ENCODE measurements at places on chromosomes 3 and 15. TPM values are rescaled to one million over a fixed set of nuclear protein-coding genes. Genes with fewer than 3 reads are reported as not detected.
A peak's percentile ranks its signal among the peaks of the same experiment; 100 is the strongest.

The ALDH1L1 gene
- total RNA-seq = not detected

The GOLGA8M gene
- not detected for total RNA-seq

The KCNAB1 gene
- total RNA-seq = 16.5 TPM

The DTWD1 gene
- 20.6 TPM for total RNA-seq

The EPHB3 gene
- total RNA-seq = 5.0 TPM

The AGBL1 gene
- 0.76 TPM for total RNA-seq

The MYZAP gene
- not detected for total RNA-seq

DNA sequence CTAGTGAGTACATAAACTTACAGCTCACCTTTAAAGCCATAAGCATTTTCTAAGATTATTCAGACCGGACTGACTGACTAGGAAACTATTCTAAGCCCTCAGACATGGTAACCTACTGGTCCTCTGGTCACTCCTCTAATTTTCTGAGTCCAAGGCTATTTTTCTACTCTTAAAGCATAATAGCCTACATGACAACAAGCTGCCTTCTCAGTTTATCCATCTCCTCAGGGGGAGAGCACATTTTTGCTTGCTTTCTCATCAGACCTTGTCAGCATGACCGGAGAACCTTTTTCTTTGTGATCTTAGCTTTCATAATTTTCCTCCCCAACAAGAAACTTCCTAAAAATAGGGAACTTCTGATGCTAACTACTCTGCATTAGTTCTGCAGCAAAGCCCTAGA, 38.4 kb downstream of the UBP1 start:
- no peaks in the 10 kb centered on the region for H3K36me3 ChIP-seq
- no peak overlapping the region for H3K27ac ChIP-seq
- no peak overlapping the region for H3K4me3 ChIP-seq
- H3K4me1 ChIP-seq = no peaks in the 10 kb centered on the region
- no peak for DNase-seq

GRCh38 chr3:156334841-156335545, 214.6 kb downstream of the KCNAB1 start:
- no peak for DNase-seq
- H3K27me3 ChIP-seq = no peaks in the 10 kb centered on the region
- H3K4me1 ChIP-seq = peaks cover 3% of the 10 kb centered on the region
- no peaks in the 10 kb centered on the region for H3K36me3 ChIP-seq

DNA sequence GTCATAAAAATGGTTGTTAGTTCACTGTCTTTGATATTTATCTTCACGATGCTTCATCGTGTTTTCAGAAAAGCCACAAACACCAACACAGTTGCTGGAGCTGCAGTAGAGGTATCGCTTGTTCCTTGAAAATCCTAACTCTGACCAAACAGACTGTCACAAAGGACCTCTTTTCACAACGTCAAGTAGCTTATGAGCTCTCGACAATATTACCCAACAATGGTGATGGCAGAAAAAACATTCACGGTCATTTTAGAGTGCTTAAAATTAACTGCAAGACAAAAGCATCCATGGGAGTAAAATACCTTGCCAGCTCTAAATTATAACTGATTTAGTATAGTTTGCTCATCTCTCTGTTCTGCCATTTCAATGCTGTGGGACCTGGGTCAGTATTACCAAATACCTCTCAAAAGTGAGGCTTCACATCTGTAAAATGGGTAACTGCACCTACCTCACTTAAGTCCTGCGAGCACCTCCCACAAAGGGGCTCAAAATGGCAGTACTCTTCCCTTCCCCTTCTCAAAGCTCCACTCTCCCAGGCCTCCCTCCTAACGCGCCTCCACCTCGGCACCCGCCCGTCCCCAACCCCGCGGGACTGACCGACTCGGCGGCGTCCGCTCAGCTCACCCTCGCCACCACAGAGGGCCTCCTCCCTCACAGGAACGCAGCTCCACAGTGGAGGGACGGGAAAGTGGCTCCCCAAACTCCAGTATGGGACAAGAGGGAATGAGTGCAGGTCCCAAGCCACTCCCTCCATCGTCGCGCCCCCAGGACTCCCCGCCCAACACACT, 546 bp downstream of the TRIM59 start:
- peaks cover 3% of the 10 kb centered on the region for H3K4me1 ChIP-seq
- H3K4me3 ChIP-seq = peak overlapping the region; percentile 95
- peaks cover 4% of the 10 kb centered on the region for H3K36me3 ChIP-seq
- peak overlapping the region; percentile 91 for H3K27ac ChIP-seq

DNA sequence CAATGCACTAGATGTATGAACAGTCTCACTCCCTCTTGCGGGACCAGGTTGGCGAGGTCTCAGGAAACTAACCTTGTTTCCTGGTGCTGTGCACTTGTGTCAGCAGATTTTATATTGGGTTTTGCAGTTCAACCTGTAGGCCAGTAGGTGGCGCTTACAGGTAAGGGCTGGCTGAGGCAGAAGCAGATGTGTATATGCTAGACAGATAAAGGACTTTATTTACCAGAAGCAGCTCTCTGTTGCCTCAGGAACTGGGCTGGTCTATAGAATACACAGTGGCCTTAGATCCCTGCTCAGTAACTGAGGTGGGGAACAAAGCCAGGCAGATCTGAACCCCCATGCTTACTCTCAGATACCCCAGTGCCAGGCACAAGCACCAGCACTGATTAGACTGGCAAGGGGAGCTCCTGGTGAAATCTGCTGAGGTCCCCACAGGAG, 296.8 kb downstream of the DOCK3 start:
- H3K4me3 ChIP-seq = no peak overlapping the region
- no peaks in the 10 kb centered on the region for H3K27me3 ChIP-seq
- DNase-seq = no peak

GRCh38 chr3:194049394-194049793, 86.6 kb upstream of the HES1 start:
- H3K36me3 ChIP-seq = peaks cover 17% of the 10 kb centered on the region
- H3K4me3 ChIP-seq = no peak overlapping the region
- DNase-seq = no peak
- H3K27me3 ChIP-seq = no peaks in the 10 kb centered on the region

- peak overlapping the region; percentile 0 for H3K27ac ChIP-seq
- peak overlapping the region; percentile 1 for H3K4me3 ChIP-seq
- H3K36me3 ChIP-seq = no peaks in the 10 kb centered on the region
- peaks cover 19% of the 10 kb centered on the region for H3K4me1 ChIP-seq
Observed at GRCh38 chr3:146163584-146163983, 2.6 kb upstream of the PLOD2 start.

DNA sequence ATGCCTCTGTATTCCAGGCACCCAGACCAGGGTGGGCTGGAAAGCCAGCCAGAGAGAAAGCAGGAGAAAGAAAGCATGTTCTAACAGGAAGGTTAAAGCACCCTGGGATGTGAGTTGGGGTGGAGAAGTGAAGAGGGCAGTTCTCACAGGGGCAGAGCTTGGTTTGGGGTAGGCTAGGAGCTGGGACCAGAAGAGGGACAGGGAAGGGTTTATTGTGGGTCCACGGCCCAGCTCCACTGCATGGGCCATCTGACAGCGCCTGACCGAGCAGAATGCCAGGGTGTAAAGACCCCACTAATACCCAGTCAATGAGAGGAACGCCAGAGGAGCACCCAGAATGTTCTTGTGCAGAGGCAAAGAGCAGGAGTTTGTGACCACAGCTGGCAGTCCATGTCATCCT, 27.1 kb upstream of the MAGEF1 start:
- H3K27me3 ChIP-seq = peaks cover 2% of the 10 kb centered on the region
- no peak overlapping the region for H3K4me3 ChIP-seq
- no peak for DNase-seq
- H3K4me1 ChIP-seq = no peaks in the 10 kb centered on the region
- no peak overlapping the region for H3K27ac ChIP-seq
- no peaks in the 10 kb centered on the region for H3K36me3 ChIP-seq

- no peaks in the 10 kb centered on the region for H3K27me3 ChIP-seq
- H3K27ac ChIP-seq = no peak overlapping the region
- no peak for DNase-seq
- no peaks in the 10 kb centered on the region for H3K36me3 ChIP-seq
- peaks cover 1% of the 10 kb centered on the region for H3K4me1 ChIP-seq
Observed at GRCh38 chr3:171569571-171570132, 109.4 kb upstream of the TNIK start.

DNA sequence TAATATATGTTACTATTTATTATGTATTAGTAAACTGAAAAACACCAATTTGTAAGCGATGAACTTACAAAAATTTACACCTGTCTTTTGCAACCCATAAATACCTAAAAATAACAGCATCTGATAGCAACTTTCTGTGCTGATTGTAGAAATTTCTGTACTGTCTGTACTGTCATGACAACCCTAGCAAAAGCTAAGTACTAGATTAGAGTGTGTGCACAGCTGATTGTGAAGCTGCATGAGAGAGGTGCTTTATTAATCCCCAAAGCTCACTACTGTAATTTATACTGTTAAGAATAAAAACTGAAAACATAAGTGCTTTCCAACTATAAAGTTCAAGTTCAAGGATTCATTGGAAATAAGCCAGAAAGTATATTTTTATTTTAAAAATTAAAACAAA, 815 bp downstream of the BCL2A1 start:
- no peak overlapping the region for H3K27ac ChIP-seq
- H3K27me3 ChIP-seq = no peaks in the 10 kb centered on the region
- no peak overlapping the region for H3K4me3 ChIP-seq
- peaks cover 2% of the 10 kb centered on the region for H3K4me1 ChIP-seq
- DNase-seq = no peak

- H3K4me1 ChIP-seq = peaks cover 10% of the 10 kb centered on the region
- peaks cover 6% of the 10 kb centered on the region for H3K36me3 ChIP-seq
- H3K27ac ChIP-seq = peak overlapping the region; percentile 43
- H3K4me3 ChIP-seq = no peak overlapping the region
Observed at GRCh38 chr3:46935989-46936558, 40.5 kb downstream of the CCDC12 start.

- H3K4me3 ChIP-seq = no peak overlapping the region
- no peaks in the 10 kb centered on the region for H3K27me3 ChIP-seq
- H3K4me1 ChIP-seq = no peaks in the 10 kb centered on the region
- H3K27ac ChIP-seq = no peak overlapping the region
- DNase-seq = no peak
Observed at GRCh38 chr15:48532946-48533345, 112.6 kb downstream of the FBN1 start.

DNA sequence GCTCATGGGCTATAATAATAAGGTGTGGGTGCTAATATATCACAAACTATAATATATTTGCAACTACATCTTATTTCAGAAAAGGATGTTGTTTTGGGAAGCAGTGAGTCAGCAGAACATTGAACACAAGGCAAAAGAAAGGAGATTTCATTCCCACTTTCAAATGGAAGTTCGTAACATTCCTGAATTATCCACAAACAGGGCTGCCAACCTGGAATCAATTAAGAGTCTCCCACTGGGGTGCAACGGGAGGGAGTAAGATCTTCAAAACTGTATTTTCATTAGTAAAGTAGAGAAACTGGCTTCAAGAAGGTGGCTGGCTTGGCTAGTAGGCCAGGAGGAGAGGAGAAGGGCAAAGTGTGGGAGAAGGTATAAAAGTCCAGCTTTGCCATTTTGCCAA, 479.6 kb downstream of the CNTN3 start:
- no peak for DNase-seq
- no peaks in the 10 kb centered on the region for H3K27me3 ChIP-seq
- H3K4me3 ChIP-seq = no peak overlapping the region
- H3K27ac ChIP-seq = no peak overlapping the region

- H3K4me3 ChIP-seq = no peak overlapping the region
- peaks cover 3% of the 10 kb centered on the region for H3K4me1 ChIP-seq
- DNase-seq = no peak
- no peak overlapping the region for H3K27ac ChIP-seq
- H3K27me3 ChIP-seq = peaks cover 11% of the 10 kb centered on the region
- H3K36me3 ChIP-seq = no peaks in the 10 kb centered on the region
Observed at GRCh38 chr15:40892447-40893012, 1.7 kb upstream of the VPS18 start.

DNA sequence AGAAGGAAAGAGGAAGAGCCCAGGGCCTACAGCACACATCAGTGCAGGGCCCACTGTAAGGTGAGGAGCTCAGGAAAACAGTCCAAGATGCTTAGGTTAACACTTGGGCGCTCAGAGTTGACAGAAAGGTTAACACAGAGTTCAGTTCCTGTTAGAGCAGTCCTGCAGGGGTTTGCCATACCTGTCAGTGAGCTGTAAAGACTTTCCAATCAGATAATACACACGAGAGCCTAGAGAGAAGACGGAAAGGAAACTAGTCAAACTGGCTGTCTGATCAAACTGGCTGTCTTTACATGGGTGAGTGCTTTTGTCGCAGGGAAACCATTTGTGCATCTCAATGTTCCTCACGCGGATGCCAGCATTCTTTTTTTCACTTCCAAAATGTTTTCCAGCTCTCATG, 61.4 kb upstream of the ARHGEF26 start:
- H3K27me3 ChIP-seq = no peaks in the 10 kb centered on the region
- H3K36me3 ChIP-seq = no peaks in the 10 kb centered on the region
- H3K4me3 ChIP-seq = no peak overlapping the region
- no peaks in the 10 kb centered on the region for H3K4me1 ChIP-seq
- no peak for DNase-seq

DNA sequence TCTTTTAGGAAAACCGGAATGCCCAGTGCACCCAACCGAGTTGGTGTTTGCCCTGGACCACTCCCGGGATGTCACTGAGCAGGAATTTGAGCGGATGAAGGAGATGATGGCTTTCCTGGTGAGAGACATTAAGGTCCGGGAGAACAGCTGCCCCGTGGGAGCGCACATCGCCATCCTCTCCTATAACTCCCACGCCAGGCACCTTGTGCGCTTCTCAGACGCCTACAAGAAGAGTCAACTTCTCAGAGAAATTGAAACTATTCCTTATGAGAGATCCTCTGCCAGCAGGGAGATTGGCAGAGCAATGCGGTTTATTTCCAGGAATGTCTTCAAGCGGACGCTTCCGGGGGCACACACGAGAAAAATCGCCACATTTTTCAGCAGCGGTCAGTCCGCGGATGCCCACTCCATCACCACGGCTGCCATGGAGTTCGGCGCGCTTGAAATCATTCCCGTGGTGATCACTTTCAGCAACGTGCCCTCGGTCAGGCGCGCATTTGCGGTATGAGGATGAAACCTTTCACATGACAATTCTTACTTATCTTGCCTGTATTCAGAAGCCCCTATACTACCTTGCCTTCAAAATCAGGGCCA, 97.5 kb downstream of the PIK3R4 start:
- H3K27me3 ChIP-seq = no peaks in the 10 kb centered on the region
- no peaks in the 10 kb centered on the region for H3K4me1 ChIP-seq
- no peak overlapping the region for H3K4me3 ChIP-seq
- no peaks in the 10 kb centered on the region for H3K36me3 ChIP-seq
- no peak for DNase-seq

DNA sequence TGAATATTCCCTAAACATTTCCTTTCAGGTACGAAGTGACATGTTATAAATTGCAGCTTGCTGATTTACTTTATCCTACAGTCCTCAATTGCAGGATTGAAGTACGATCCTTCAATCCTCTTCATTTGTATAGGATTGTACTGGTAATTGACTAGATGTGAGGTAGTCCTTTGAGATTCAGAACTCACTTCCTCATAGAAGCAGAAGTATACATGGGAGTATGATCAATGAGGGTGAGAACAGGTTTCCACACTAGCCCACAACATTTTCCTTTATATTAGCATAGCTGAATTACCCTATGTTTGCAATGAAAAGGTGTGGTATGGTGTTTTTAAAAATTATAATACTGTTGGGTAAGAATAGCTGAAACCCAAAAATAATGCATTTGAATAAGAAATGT, 160.0 kb upstream of the UMPS start:
- H3K4me3 ChIP-seq = no peak overlapping the region
- no peak overlapping the region for H3K27ac ChIP-seq
- no peak for DNase-seq
- peaks cover 10% of the 10 kb centered on the region for H3K4me1 ChIP-seq

GRCh38 chr3:66675366-66675765, 174.5 kb upstream of the LRIG1 start:
- no peaks in the 10 kb centered on the region for H3K36me3 ChIP-seq
- H3K4me1 ChIP-seq = peaks cover 4% of the 10 kb centered on the region
- peaks cover 2% of the 10 kb centered on the region for H3K27me3 ChIP-seq
- DNase-seq = no peak
